ENCODE measurements at places on chromosomes 16 and 17.

- DNase-seq = no peak
These were observed 16.2 kb downstream of the CHP2 start for GRCh38 chr16:23771027-23771426.

DNA sequence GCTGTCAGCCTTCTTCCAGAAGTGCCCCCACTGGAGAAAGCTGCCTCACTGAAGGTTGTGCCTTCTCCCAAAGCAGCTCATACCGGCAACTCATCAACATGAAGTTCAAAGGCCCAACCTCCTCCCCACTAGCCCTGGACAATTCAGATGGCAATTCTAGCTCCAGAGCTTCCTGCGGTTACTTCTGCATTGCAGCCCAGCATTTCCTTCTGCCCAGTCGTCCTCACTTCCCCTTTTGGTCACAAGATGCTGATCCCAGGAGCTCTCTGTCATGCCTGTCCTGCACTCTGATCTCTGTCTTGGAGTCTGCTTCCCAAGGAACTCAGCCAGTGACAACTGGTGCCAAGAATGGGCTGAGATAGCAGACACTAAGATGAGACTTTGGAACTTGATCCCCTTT lies 178.2 kb upstream of the SOX9 start:
- DNase-seq = no peak

- DNase-seq = no peak
These were observed 16.2 kb upstream of the BAHCC1 start for GRCh38 chr17:81378941-81379511.

GRCh38 chr17:78342449-78343186 lies 17.3 kb downstream of the SOCS3 start:
- no peak for DNase-seq

GRCh38 chr17:78958641-78959127 lies 21.0 kb downstream of the LGALS3BP start:
- DNase-seq = no peak

DNA sequence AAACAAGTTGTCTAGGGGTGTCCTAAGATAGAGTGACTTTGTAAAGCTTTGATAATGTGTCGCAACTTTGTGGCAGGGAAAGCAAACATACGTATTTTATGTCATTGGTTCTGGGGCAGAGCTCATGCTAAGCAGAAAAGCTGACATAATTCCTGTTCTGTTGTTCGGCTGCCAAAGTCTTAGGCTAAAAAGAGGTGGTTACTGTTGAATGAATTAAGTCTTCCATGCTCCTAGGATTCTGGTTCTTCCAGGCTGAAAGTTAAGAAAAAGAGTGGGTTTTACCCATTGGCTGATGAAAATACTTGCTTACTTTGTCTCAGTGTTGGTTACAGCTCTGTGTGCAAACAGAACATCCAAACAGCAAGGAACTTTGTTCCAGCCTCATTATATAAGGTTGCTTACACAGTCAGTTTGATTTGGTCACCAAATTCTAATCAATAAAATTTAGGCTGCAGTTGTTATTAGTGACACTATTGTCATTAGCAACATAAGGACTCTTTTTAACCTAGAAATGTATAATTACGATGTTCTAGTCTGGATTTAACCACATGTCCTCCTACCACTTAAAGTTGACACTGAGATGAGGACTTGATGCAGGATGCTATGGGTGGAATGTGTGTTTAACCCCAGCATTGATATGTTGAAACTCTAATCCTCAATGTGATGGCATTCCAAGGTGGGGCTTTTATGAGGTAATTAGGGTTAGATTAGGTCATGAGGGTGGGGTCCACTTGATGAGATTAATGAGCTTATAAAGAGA lies 114.0 kb upstream of the GOT2 start:
- DNase-seq = no peak

GRCh38 chr17:59756236-59756818 lies 48.9 kb downstream of the VMP1 start:
- no peak for DNase-seq

GRCh38 chr16:20004931-20005330 lies 68.8 kb downstream of the GPR139 start:
- DNase-seq = no peak

DNA sequence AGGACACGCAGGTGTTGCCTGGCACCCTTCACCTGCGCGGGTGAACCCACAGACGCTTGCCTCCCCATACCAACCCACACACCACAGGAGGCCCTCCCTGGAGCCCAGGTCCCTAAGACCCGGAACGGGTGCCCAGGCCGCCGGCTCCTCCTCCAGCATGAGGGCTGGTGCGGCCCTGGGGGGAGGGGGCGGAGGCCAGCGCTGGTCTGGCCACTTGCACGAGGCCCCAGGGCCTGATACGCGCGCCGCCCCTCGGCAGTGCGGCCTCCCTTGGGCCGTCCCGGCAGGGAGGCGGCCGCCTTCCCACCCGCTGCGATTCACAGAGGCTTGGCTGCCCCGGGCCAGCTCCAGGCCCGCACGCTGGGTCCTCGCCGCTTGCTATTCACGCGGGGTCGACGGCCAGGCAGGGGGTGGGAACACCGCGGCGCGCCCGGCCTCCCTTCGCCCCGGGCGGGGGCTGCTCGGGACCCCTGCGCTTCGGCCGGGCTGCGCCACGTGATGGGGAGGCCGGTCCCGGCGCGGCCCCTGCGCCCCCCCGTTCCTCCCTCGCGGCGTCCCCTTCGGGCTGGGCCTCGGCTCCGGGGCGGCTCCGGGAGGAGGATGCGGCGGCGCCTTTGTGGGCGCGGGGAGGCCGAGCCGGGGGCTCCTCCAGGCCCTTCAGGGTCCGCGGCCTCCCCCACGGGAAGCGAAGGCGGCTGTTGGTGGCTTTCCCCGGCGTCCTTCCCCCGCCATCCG lies 685 bp downstream of the FASN start:
- peak; percentile 25 for DNase-seq

- no peak for DNase-seq
These were observed 36.3 kb upstream of the BCAR1 start for GRCh38 chr16:75287708-75288107.

- DNase-seq = no peak
These were observed 13.7 kb downstream of the CTRB2 start for GRCh38 chr16:75193265-75193650.

DNA sequence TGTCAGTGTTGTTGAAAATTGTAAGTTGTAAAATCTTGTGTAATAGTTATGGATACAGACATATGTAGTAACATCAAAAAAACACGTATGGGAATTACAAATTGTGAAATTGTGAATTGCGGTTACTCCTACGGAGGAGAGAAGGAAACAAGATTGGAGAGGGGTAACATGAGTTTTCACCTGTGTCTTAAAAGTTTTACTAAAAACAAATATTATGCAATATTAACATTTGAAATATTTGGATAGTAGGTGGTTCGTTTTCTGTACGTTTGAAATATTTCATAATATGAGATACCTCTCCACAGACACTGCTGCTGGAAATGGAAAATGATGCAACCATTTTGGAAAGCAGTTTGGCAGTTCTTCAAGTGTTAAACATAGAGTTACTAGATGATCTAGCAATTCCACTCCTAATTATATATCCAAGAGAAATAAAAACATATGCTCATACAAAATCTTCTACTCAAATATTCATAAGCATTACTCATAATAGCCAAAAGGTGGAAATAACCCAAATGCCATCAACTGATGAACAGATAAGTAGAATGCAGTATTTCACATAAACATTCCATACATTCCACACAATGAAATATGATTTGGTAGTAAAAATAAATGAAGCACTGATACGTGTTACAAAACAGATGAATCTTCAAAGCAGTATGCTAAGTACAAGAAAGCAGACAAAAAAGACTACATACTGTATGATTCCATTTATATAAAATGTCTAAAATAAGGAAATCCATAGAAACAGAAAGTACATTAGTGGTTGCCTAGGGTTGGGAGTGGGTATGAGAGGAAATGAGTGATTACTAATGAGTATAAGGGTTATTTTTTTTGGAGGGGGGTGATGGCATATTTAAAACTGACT lies 40.7 kb upstream of the ABCA10 start:
- DNase-seq = no peak

DNA sequence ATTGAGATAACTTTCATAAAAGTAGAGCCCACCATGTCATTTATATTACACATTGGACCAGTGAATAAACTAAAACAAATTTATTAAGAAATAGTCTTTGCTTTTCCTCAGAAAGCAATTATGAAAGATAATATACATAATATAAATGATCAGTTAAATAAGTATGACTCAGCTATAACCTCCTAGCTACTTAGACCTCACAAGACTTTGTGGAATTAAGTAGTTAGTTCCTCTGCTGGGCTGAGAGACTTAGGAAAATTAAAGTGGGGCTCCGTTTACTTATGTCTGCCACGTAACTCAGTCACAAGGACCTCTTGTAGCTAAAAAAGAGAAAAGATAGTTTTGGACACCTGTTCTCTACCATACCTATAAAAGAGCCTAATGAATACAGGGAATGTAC lies 76.9 kb downstream of the MRTFB start:
- DNase-seq = no peak

DNA sequence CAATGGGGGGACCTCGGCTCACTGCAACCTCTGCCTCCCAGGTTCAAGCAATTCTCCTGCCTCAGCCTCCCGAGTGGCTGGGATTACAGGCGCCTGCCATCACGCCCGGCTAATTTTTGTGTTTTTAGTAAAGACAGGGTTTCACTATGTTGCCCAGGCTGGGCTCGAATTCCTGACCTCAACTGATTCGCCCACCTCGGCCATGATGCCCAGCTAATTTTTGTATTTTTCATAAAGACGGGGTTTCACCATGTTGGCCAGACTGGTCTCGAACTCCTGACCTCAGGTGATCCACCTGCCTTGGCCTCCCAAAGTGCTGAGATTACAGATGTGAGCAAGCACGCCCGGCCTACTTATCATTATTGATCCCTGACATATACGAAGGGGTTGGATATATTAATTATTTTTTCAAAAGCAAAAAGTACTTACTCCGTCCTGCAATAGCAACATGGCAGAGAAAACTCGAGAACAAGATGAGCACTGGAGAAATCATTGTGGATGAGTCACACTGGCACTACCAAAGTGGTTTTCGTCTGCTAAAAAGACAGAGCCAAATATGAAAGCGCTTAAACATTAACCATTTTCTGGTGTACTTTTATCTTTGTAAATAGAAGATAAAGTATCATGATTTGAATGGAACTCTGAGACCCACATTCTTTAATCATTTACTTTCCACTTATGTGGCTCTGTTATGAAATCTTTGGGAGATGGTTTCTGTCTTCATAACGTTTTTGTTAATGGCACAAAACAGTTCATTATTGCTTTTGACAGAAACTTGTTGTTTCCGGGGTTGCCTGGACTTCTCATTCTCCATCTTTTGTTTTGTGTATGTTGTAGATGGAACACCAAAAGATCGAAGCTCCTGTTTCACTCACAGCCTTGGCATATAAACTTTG lies at the start of gene APOH:
Gene APOH, minus strand, starts transcription at position 529 of the 896 bp plus-strand sequence. Its CDS starts 36 bp downstream, at position 493.
- DNase-seq = no peak

DNA sequence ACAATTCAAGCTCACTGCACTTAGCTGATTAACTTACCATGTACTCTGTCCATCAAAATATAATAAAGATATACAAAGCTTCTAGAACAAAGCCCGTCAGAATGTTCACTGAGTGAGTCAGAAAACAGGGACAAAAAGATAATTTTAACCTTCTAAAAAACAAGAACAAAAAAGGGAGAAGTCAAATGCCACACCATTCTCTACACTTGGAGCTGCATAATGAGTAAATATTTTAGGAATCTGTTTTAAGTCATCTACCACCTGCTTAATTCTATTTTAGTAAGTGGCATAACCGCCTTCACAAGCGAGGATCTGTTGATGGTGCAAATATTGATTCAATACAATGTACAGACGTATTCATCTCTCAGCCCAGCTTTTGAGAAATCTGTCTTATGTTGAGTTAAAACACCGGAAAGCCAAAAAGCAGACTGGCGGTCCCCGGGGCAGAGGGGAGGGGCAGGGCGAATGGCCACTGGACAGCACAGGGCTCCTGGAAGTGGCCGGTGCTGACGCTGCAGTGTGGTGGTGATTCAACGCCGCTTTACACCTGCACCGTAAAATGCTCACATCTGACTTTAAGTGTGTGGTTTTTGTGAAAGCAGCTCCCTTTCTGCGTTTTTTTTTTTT lies 20.1 kb downstream of the RAB40B start:
- no peak for DNase-seq

GRCh38 chr17:83079766-83080578 lies 563 bp downstream of the METRNL start:
- no peak for DNase-seq

DNA sequence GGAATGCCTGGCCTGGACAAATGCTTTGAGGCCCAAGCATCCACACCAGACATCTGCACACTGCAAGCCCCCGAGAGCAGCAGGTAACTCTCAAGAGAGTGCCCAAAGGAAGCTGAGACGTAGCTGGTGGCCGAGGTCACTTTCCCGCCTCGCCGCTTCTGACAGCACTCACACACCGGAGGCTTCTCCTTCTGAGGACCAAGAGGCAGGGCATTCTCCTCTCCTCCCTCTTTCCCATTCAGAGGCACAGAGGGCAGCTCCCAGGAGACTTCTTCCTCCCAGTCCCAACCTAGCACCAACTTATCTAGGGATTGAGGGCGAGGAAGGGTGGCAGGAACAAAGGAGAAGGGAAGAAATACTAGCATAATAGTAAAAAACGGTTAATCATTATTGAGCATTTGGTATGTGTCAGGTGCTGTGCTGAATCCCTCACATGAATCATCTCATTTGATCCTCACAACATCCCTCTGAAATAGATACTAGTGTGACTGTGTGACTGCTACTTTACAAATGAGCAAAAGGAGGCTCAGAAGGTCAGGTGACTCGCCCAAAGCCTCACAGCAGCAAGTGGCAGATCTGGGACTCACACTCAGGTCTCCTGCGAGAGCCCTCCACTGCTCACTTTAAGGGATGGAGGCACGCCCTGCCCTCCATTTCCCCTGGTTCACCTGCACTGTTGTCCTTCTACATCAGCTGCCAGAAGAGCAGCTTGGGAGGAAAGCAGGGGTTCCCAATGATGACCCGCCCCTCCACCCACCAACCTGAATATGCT lies 41.8 kb downstream of the MYO18A start:
- peak; percentile 33 for DNase-seq

DNA sequence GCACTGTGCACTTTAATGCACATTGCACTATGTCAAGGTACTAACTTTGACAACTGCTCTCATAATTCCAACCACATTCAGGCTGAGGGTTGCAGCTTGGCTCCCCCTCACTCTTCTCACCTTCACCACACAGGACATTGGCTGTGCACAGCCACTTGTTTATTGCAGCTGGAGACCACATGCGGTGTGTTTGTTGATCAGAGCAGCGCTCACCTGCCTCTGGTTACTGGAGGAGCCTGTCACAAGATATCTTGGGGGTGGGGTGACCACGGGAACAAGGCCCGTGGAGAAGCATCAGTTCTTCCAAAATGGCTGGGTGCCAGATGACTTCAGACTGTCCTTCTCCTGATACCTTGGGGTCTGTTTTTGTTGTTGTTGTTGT lies 10.6 kb upstream of the CCL5 start:
- DNase-seq = peak; percentile 78

DNA sequence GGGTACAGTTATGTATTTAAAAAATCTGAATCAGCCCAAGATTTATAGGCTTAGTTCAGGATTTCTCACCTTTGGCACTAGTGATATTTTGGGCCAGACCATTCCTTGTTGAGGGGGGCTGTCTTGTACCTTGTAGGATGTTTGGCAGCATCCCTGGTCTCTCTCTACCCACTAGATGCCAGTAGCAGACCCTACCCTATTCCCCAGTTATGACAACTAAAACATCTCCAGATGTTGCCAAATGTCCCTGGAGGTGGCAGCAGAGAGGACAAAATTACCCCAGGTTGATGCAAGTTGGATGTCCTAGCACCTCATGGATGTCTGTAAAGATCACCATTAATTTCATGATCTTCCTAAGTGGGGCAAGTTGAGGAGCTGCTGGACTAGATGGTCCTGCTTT lies 45.8 kb downstream of the SYT17 start:
- DNase-seq = no peak

GRCh38 chr17:488993-489757 lies 136.6 kb upstream of the RPH3AL start:
- DNase-seq = peak; percentile 45
